ENCODE measurements at places on chromosomes 3 and 15.
A peak's percentile ranks its signal among the peaks of the same experiment; 100 is the strongest.

GRCh38 chr15:71066983-71067382, 48.3 kb upstream of the THSD4 start:
- DNase-seq = no peak

DNA sequence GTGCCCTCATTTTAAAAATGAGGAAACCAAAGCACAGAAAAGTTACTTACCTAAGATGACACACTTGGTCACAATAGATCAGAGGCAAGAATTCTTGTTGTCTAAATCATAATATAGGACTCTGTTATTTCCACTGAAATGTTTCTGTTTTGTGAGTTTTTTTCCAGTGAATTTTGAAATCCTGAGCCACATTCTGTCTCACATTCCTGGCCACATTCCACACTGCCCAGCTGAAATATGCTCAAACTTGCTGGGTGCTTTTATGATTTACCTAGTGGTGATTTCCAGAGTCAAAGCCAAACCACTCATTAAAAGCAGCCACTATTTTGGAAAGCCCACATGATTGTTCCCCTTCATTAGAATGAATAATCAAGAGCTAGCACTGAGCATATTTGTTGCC, 82.3 kb upstream of the NPHP3 start:
- DNase-seq = no peak

DNA sequence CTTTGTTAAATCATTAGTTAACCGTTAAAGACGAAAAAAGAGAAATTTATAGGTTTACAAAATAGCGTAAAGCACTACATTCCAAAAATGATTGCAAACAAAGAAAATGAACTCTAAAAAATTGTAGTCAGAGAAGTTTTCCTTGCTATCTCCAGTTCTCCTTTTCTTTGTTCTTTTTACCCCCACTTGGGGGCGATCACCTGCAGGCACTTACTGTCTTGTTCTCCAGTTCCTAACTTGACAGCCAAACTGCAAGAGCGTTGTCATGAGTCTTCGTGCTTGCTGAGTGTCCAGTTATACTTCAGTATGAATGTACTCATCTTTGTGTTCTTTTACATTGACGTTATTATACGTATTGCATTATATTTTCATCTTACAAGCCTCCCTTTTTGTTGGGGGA, 54.5 kb downstream of the CHD2 start:
- no peak for DNase-seq

DNA sequence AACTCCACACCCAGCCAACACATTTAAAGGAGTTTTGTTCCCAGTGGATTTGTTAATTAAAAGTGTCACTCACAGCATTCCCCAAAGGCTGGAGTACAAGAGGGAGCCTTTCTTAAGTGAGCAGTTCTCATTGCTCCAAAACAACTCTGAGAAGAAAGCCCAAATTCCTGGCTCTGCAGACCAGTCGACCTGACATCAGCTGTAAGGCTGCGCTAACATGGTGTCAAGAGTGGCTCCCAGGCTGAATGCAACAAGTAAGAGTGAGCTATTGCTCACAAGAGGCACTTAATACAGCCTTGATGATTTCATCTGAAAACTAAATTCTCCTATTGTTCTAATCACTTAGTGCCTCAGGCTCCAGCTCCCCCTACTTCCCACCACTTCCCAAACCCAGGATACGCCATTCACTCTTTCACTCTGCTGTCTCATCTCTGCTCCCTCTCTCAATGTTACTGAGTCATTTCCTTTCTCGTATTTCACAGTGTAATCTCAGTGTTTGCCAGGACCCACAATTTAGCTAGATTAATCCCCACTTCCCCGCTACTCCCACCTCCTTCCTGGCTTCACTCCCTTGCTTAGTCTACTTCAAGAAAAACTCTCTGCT, 81.8 kb downstream of the WWTR1 start:
- no peak for DNase-seq

DNA sequence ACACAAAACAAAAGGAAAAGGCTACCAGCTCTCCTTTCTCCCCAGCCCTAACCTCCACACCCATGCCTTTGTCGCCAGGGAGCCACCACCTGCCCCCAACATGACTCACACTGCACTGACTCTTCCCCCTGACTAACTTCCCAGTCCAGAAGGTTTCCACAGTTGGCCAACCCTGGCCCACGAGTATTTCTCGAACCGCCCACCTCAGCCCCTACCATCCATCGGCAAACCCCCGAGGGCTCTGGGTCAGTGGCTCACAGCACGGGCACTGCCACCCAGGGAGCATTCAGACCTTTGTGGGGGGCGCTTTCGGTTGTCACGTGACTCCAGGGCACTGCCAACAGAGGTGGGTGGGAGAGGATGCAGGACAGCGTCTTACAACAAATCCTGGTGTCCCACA, 152.3 kb downstream of the LRRC28 start:
- DNase-seq = no peak

DNA sequence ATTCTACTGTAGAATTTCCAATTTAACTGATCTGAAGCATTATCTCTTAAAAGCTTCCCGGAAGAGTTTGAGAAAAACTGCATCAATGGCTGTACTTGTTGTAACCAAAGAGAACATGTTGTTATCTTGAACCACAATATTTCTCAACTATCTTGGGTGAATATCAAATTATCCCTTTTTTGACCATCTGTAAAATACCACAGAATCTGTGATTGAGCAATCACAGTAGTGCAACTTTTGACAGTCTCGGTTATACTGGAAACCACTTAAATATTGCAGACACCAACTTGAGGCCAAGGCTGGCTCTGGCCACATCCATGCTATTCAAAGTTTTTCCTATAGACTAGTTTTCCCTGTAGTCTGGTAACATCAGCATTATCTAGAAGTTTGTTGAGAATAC, 842.8 kb upstream of the EPHA6 start:
- no peak for DNase-seq

DNA sequence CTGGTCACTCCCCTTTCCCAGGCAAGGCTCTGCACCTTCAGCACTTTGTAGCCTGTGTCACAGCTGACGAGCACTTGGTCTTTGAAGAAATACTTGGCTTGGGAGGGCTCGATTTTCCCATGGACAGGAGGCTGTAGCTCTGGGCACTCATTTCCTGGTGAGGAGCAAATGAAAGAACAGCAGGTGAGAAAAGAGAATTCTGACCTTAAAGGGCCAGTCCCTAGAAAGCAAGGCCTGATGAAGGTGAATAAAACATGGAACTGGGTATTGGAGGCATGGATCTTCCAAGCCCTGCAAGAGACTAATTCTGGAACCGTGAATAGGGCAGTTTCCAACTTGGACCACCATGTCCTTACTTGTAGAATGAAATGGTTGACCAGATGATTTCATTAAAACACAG, 39.9 kb downstream of the MASP1 start:
- DNase-seq = no peak

DNA sequence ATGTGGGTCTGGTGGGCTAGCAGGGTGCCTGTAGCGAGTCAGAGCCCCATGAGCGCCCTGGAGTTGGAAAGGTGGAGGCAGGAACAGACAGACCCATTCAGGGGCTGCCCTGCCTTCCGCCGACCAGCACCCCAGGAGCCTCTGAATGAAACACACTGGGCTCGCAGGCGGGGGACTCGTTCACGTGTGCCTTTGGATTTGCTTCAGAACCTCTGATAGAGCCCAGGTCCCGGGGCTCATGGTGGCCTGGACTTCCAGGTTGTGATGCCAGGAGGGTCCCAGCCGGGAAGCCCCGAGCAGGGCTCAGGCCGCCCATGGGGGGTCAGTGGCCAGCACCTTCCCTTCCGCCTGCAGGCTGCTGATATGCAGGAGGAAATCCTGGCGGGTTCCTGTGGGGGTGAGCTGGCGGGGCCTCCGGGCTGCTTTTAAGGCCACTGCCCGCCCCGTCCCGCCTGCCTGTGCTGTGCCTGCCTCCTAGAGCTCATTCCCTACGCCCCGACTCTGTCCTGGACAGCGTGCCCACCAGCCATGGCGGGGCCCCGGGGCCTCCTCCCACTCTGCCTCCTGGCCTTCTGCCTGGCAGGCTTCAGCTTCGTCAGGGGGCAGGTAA, at the start of gene STAB1:
Gene STAB1, plus strand, starts transcription at position 453 of the 610 bp plus-strand sequence. Its CDS starts 76 bp downstream, at position 529.
- no peak for DNase-seq

- DNase-seq = no peak
Measured at GRCh38 chr15:91821458-91821857, 32.0 kb upstream of the SLCO3A1 start.

- DNase-seq = no peak
Measured at GRCh38 chr3:86785386-86785785, 205.6 kb downstream of the VGLL3 start.

GRCh38 chr15:26926081-26926480, 44.9 kb upstream of the GABRG3 start:
- no peak for DNase-seq

- no peak for DNase-seq
Measured at GRCh38 chr3:101484805-101485620, 28.0 kb downstream of the SENP7 start.

DNA sequence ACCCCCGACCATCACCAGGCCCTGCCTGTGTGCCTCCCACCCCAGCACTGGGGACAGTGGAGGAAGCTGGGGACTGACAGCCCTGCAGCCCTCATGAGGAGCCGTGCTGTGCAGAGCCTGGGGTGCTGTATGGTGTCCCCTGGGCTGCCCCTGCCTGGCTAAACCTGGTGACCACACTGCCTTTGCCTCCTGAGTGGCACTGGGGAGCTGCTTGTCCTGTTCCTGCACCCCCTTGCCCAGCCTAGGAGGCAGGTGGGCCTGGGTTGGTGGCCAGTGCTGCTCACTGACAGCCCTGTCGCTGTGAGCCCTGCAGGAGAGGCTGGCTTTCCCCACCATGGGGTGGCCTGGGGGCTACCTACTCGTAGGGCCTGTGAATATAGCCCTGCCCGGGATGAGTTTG, 159.4 kb downstream of the NSMCE3 start:
- DNase-seq = no peak

DNA sequence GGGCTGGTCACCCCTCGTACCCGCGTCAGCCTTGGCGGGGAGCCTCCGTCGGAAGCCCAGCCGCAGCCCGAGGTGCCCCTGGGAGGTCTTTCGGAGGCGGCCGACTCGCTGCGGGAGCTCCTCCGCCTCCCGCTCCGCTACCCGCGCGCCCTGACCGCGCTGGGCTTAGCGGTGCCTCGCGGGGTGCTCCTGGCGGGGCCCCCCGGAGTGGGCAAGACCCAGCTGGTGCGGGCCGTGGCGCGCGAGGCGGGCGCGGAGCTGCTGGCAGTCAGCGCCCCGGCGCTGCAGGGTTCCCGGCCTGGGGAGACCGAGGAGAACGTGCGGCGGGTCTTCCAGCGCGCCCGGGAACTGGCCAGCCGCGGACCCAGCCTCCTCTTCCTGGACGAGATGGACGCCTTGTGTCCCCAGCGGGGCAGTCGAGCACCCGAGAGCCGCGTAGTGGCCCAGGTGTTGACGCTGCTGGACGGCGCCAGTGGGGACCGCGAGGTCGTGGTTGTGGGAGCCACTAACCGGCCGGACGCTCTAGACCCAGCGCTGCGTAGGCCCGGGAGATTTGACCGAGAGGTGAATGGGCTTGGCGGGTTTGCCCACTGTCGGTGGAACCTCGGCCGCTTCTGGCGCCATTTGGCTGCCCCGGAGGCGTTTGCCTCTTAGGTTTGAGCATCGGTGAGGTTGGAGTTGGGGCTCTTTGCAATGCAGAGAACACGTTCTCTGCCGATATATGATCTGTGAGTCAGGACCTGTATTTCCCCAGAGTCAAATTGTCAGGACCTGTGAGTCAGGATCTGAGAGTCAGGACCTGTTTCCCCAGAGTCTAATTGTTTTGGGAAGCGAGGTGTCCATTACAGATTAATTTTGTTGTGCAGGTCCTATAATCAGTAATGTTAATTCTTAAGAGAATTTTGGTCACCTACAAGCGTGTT, 24.9 kb upstream of the GATM start:
- DNase-seq = peak; percentile 9

GRCh38 chr3:158565076-158565475, 5.9 kb upstream of the MLF1 start:
- no peak for DNase-seq

DNA sequence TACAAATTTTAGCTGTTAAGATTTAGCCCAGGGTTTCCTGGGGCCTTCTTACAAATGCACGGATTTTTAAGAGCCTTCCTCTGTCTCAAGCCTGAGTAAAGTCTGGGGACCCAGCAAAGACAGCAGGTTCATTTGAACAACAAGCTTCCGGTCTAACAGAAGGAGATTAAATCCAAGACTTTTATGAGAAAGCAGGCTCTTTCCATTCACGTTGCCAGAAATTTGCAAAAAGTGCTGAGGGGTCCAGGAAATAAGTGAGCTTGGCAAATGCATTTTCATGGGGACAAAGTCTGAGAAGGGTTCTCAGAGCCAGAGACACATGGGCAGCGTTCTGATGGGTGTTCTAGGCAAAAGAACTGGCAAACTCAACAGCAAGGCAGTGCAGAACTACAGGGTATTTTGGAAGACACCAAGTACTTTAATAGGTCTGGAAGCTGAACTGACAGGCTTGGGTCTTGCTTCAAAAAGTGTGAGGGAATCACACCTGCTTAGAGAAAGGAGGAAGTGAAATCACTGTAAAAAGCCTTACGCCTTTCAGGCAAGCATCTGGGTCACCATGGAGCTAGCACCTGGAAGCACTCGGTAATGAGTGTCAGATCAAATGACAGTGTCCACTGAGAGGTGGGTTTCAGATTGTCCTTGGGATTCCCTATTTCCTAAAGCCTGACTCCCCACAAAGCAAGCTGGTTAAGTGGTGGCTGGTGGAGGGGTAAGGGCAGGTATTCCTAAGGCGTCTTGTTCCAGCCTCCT, 115.8 kb upstream of the ARHGEF3 start:
- no peak for DNase-seq

GRCh38 chr3:49872801-49873281, 3.1 kb upstream of the CAMKV start:
- DNase-seq = no peak

DNA sequence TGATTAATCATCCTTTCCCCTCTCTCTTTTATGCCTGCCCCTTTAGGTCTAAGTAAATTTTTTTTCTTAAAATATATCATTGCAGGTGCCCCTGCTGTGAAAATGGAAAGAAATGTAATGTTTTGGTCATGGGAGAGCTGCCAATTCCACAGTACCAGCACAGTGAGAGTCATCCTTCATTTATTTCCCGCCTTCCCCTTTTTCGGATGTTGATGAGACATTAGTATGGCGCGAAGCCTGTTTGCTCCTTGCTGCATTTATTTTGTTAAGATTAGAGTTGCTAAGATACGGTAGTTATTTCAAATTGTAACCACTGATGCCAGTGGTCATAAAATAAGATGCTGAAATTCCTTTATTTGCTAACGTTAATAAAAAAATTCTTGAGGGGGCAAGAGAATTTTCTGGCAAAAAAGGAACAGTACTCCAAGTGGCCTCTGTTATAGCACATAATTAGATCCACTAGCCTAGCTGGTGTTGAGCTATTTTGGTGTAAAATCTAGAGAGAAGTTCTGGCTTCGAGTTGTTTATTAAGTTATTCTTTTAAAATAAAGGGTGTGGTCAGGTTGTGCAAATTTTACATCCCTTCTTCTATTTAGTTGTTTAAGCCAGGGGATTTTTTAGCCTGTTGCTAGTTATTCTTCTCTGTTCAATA, 62.8 kb downstream of the MDFIC2 start:
- DNase-seq = no peak

Measured in stimulated activated CD4-positive, alpha-beta T cell treated with anti-CD3 and anti-CD28 coated beads, TNF-alpha, amount 100 ng/mL, for 24 hours (primary cell).